ENCODE measurements at places on chromosomes 4 and X.

DNA sequence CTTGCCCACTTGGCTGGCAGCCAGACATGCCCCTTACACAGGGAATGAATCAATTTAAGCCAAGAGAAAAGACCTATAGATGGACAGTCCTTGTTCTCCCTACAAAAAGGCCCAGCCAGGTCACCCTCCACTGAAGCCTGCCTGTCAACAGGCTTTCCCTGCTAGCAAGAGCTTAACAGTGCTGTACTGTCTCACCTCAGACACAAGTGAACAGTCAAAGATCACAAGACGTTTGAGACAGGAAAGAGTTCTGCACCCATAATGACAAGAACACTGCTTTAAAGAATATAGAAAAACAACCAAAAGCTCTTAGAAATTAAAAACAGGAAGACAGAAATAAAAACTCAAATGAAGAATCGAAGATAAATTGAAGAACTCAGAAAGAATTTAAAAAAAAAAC lies 4.6 kb downstream of the RNF175 start:
- DNase-seq: no peak

- peak; percentile 19 for DNase-seq
These were observed 48.3 kb downstream of the AMELX start for GRCh38 chrX:11341274-11342201.

GRCh38 chr4:83757121-83757621 lies 221.3 kb downstream of the GPAT3 start:
- no peak for DNase-seq

DNA sequence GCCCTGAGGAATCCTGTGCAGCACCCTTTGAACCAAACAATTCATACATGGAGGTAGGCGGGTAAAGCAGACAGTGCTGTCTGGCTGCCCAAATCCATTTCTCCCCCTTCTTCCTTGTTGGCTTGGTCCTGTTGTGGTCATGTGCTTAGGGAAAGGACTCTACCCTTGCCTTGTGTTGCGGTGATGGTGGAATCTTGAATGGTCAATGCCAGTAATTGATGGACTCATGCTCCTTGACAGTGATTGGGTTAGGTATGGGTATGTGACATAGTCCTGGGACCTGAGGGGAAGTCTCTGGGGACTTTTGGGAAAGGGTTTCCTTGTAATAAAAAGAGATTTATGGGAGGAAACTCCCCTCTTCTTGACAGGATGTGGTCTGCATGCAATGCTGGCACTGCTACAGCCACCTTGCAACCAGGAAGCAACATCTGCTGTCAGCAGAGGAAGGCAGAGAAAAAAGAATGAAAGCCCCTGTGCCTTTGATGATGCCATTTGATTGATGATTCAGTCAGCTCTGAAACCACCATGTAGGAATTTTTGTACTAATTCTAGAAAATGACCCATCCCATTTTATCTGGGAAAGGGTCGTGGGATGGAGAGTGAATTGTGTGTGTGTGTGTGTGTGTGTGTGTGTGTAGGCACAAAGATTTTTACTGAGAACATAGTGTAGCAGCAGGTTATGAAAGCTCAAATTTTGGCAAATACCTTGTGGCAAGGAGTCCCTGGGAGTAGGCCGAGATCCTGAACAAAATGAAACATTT lies 30.0 kb upstream of the HUWE1 start:
- DNase-seq: no peak

GRCh38 chr4:40719008-40719623 lies 30.6 kb upstream of the NSUN7 start:
- peak; percentile 68 for DNase-seq

- peak; percentile 60 for DNase-seq
These were observed at the start of gene SLC49A3 for GRCh38 chr4:688854-689681. Gene SLC49A3 (minus strand): TSS chr4:689151. CDS start chr4:689127, 24 bp downstream.

DNA sequence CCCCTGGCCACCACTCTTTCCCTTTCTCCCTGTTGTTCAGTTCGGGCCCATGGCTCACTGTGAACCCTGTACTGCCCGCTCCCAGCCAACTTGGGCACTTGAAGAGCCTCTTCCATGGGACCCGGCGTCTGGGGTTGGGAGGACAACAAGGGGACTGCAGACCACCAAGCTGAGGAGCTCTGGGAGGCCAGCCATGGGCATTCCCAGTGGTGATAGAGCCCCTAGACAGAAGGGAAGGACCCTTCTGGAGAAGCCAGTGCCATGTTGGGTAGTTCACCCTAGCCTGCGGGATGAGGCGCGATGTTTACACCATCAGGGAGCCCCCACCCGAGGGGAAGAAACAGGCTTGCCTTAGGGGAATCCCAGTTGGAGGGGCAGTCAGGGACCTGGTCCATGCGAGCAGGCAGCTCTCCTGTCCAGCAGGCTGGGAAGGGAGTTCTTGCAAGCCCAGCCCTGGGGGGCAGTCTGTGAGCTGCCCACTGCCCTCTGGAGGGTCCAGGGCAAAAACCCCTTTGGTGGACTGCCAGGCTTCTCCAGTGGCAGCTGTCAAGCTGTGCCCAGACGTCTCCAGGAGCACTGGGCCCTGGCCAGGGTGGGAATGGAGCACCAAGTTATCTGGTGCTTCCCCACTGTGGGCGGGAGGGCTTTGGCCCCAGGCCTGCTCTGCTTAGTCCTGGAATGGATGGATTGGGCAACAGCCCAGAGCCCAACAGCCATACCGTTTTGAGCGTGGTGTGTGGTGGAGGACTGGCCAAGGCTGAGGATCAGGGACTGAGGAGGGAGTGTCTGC lies 23.7 kb upstream of the UBA1 start:
- no peak for DNase-seq

DNA sequence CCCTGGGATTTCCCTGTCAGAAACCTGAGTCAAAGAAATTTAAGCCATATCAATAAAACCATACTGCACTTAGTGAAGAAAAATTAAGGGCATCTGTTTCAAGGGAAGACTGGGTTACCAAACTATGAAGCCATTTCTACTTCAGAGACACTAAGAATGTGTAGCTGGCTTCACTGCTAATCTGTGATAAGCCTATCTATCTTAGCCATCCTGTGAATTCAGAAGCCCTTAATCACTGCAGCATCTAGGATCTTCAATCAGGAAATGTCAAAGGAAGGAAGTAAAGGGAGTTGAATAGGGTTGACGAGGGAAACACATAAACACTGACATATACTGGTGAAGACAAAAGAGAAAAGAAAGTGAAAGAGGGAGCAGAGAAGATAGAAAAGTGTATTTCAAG lies 777.6 kb upstream of the DIAPH2 start:
- no peak for DNase-seq

DNA sequence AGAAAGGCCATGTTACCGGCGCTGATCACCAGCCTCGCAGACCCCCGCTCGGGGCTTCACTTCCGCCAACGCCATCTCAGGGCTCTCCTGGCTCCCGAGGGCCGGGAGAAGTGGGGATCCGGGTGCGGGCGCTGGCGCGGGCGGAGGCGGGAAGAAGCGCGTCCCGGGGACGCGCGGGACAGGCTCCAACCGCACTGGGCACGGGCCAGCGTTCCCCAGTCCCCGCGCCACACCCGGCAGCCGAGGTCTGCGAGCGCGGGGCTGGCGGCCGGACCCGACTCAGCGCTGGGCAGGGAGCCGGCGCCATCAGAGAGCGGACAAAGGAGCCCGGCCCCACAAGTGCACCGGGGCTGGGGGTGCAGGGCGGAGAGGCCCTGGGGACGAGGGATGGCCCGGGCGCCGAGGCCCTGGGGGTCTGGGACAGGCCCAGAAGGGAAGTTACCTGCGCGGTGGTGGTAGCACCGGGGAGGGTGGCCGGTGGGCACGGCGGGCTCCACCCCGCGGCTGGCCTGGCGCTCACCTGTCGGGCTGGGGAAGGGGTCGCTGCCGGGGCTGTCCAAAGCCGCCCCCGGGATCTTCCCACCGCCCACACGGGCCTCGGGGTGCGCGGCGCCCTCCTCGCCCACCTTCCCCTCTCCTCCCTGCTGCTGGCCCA lies 449 bp downstream of the CTPS2 start:
- peak; percentile 20 for DNase-seq

GRCh38 chr4:67130411-67130810 lies 414.9 kb downstream of the CENPC start:
- DNase-seq: no peak

GRCh38 chrX:135974279-135974856 lies 580 bp upstream of the MMGT1 start:
- peak; percentile 84 for DNase-seq

DNA sequence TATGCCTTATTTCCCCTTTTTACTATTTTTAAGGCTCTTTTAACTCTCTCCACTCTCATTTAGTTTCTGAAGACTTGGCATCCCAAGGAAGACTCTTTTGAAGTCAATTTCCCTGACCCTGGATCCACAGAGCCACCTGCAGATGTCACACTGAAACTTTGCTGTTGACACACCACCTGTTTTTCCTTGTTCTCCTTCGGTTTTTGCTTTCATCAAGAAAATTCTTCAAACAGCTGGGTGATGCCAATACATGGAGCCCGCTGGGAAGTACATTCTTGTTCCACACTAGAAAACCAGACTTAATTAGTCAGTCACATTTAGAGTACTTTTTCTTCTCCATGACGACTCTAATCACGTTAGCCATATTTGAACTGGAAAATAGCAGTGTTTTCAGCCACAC lies 293.9 kb downstream of the PDGFC start:
- no peak for DNase-seq

GRCh38 chr4:85084371-85085094 lies 118.0 kb upstream of the WDFY3 start:
- DNase-seq: peak; percentile 18

- no peak for DNase-seq
These were observed 173.9 kb upstream of the FTHL17 start for GRCh38 chrX:31245714-31246113.

GRCh38 chrX:105464618-105465017 lies 244.1 kb upstream of the TEX13A start:
- no peak for DNase-seq

All from GM10248 (cell line).